ENCODE measurements at places on chromosomes 7 and 10. TPM values are rescaled to one million over a fixed set of nuclear protein-coding genes. Genes with fewer than 3 reads are reported as not detected.

- no peak for DNase-seq
These were observed 158.0 kb upstream of the KLF6 start for GRCh38 chr10:3942937-3943489.

DNA sequence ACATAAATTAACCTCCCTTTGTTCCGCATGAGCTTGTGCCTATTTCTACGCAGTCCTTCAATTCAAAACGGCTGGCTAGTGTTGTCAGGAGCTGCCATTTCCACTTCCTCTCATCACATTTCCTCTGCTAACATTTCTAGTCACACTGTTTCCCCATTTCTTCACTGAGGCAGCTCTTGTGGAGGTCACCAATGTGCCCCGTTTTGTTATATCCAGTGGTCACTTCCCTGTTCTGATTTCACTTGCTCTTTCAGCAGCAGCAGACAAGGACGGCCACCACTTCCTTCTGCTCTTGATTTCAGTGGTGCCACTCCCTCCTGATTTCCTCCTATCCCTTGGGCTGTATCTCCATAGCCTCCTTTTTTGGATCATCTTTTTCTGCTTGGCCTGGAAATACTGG lies 64.8 kb upstream of the SEC61G start:
- no peak for DNase-seq

GRCh38 chr10:123203393-123204126 lies 49.4 kb downstream of the BUB3 start:
- DNase-seq, result no peak

- no peak for DNase-seq
These were observed 501.8 kb downstream of the GATA3 start for GRCh38 chr10:8556321-8556720.

GRCh38 chr10:33193701-33194521 lies 140.6 kb downstream of the NRP1 start:
- DNase-seq, result no peak

- no peak for DNase-seq
These were observed 566.4 kb downstream of the GFRA1 start for GRCh38 chr10:115706488-115707076.

DNA sequence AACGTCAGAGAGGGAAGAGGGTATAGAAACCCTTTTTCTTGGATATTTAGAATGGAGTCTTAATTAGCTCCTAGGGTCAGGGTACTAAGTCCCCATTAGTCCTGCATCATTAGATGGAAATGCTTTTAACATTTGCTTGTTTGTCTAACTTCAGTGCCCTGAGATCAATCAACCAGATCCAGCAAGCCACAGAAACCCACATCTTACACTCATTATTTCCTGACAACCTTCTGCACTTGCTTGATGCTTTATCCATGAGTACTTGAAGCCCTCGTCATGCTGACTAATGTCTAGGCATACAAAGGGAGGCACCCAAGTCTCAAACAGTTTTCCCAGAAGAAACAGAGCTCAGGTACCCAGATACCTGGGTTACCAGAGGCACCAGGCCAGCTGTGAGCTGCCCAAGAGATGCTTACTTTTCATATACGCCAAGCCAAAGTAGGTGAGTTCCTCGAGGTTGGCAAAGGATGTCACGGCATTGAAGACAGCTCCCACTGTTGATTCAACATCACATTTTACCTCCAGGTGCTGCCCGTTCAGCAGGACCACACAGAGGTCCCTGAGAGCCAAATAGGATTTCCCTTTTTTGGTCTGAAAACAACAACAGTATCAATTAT lies 42.7 kb downstream of the FRMPD2 start:
- no peak for DNase-seq

- no peak for DNase-seq
These were observed 40.1 kb downstream of the AKR1E2 start for GRCh38 chr10:4865945-4866661.

DNA sequence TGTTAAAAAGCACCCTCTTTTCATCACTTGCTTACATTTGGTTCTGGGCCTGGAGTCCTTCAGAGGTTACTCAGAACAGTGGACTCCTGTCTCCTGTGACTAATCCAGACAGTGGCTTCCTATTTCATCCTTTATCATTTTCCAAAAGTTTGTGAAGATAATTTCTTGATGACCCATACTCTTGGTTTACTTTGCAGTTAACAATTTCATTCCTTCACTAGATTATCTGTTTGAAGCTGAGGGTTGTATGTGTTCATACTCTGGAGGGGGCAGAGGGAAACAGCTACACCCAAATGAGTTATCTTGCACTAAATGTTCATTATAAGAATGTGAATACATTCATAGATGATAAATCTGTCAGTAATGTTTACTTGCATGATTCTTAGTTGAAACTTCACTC lies 124.7 kb downstream of the ZNF248 start:
- DNase-seq, result no peak

The CTBP2 gene
- total RNA-seq, result 0.16 TPM

The FAM221A gene
- 6.6 TPM for total RNA-seq

The ADAM22 gene
- total RNA-seq, result 1.7 TPM
